Dermis blood vessel endothelial cell (primary cell): ENCODE measurements at places on chromosomes 6 and 20. TPM values are rescaled to one million over a fixed set of nuclear protein-coding genes. Genes with fewer than 3 reads are reported as not detected.

GRCh38 chr6:151242420-151242861, 2.7 kb downstream of the AKAP12 start:
- DNase-seq, result no peak

DNA sequence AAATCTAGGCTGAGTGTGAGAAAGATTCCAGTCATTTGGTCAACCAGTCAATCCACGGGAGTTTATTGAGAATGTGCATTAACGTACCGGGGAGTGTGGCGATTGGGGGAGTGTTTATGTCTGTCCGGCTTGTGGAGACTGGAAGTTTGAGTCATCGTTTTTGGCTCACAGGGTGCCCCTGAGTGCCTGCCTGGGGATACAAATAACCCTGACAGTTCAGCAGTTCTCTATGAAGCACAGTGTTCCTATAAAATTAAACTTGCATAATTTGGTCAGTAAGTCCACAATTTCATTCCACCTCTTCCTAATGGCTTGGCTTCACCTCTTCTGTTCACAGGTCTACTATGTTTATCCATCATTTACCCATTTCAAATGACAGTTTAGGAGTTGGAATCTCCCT, 72.6 kb upstream of the PLEKHG1 start:
- peak; percentile 10 for DNase-seq

DNA sequence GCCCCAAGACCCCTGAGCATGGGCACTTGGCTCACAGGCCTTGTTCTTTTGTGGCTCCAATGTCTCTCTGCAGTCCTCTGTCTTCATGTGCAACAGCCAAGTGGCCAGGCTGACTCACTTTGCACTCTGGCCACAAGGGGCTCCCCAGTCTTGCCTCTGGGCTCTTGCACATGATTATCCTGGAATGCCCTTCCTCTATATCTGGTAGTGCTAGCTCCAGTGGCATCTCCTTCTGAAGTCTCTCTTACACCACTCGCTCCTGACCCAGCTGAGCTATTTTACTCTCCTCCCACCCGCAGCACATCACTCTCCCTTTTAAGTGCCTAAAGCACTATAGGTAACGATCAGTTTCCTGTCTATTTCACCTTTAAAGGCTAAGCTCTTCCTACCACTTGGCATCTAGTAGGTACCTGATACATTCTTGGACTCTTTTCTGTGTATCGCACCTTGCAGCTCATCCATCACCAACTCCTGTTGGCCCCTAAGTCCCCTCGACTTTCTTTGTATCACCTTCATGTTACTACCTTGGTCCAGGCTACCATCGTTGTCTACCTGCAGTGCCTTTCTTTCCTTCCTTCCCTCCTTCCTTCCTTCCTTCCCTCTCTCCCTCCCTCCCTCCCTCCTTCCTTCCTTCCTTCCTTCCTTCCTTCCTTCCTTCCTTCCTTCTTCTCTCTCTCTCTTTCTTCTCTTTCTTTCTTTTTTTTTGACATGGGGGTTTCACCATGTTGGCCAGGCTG, 211.9 kb upstream of the RNF24 start:
- peak; percentile 47 for DNase-seq

- no peak for DNase-seq
Observed at GRCh38 chr6:21202521-21202920, 391.0 kb upstream of the SOX4 start.

- DNase-seq, result peak; percentile 53
Observed at GRCh38 chr6:116461932-116462885, 1.0 kb downstream of the CALHM6 start.

DNA sequence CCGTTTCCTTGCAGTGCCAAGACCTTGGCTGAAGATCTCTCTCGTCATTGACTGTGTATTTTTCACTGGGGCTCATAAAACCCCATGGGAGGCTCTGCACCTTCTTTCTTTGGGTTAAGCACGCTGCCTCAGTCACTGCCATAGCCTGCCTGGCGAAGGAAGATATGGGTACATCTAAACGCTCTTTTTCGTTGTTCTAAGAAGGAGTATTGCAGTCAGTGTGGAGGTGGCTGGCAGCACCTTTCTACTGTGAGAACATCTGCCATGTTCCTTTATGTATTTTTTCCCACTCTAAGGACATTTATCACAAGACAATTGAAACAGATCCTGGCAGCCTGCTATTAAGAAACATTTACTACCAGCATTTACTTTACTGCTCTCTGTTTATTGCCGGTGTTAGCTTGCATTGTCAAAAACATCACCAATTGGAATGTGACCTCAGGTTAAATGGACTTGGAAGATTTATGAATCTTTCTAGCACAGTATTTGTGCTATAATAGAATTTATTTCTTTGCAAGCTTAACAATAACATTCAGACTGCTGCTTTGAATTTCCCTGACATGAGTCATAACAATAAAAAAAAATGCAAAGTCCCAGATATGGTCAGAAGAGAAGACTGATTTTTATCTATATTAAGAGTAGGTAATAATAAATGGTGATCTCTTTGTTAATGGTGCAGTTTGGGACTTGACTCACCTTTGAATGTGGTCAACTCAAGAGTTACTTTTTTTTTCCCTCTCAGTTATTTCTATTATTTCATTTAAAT, 62.2 kb upstream of the CLDN20 start:
- peak; percentile 90 for DNase-seq

DNA sequence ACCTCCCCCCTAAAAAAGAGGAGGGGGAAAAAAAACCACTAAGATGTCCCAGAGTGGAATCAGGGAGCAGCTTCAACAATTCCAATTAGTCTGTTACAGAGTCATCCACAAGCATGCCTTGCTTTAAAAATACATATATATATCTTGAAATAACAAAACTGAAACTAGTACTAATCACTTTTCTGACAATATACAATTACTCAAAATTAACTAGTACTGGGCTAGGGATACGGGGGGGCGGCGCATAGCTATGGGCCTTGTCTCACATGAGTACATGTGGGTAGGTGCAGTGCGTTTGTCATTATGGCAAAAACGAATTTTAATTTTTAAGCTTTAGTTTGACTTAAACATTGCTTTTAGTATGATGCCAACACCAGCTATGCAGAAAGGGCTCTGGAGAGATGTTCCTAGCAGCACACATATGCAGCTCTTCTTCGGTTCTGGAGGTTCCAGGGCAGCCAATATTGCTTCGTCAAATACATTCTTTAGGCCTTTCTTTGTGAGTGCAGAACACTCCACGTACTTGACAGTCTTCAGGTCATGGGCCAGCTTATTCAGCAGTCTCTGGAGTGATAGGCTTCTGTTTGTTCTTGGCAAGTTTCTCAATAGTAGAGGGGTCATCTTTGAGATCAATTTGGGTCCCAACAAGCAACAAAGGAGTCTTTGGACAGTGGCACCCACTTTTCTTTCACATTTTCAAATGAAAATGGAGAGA, 38.8 kb downstream of the ITCH start:
- no peak for DNase-seq

- no peak for DNase-seq
Observed at GRCh38 chr6:148272597-148272996, 70.0 kb upstream of the SASH1 start.

GRCh38 chr20:47654370-47654769, 130.9 kb downstream of the SULF2 start:
- no peak for DNase-seq

- peak; percentile 88 for DNase-seq
Observed at GRCh38 chr20:17557675-17558006, 12.2 kb upstream of the DSTN start.

DNA sequence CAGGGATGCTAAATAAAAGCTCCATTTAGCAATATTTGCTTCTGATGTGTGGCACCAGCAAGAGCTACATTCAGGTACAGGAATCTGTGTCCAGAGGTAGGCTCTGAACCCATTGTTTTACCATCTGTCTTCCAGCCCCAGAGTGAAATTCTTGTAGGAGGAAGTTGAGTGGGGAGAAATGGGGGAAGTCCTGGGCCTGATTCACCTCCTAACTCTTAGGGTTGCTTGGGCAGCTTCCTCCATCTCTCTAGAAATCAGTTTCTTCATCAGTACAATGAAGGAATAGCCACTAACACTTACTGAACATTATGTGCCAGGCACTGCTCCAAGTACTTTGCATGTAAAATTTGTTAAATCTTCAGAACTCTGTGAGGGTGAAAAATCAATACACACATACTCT, 35.1 kb upstream of the TSPYL1 start:
- DNase-seq, result peak; percentile 15

DNA sequence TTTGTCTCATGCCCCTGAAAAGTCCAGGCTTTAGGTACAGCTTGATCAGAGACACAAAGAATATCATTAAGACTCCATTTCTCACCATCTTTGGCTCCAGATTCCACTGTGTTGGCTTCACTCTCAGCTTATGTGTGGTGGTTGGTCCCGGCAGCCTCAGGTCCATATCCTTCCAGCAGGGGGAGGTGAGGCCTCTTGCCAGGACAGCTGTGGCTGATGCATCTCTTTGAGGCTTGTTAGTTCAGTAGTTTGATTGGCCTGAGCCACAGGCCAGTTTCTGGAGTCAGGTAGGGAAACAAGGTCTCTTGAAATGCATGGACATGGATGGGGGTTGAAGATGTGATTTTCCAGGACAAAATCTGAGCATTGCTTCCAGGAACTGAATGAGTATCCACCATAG, 62.4 kb downstream of the JAG1 start:
- peak; percentile 71 for DNase-seq

GRCh38 chr6:25014791-25015560, 79.2 kb upstream of the RIPOR2 start:
- DNase-seq, result peak; percentile 70

- no peak for DNase-seq
Observed at GRCh38 chr20:3067139-3068014, 4.0 kb upstream of the OXT start.

- no peak for DNase-seq
Observed at GRCh38 chr6:101830501-101831031, 437.1 kb downstream of the GRIK2 start.

DNA sequence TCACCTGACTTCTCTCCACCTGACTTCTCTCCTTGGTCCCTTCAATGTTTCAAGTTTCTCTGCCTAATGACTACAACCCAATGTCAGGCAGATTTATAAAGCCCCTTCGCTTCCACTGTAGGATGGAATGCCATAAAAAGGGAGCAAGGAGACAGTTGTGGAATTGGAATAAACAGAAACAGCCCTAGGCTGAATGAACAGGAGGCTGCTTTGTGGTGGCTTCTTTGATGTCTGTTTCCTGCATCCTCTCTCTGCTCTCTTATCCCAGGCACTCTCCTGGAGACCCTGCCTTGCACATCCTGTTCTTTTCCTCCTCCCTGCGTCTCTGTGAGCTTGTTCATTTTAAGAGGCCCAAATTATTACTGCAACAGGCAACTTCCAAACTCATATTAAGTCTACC, 16.9 kb downstream of the MUCL3 start:
- DNase-seq, result no peak

DNA sequence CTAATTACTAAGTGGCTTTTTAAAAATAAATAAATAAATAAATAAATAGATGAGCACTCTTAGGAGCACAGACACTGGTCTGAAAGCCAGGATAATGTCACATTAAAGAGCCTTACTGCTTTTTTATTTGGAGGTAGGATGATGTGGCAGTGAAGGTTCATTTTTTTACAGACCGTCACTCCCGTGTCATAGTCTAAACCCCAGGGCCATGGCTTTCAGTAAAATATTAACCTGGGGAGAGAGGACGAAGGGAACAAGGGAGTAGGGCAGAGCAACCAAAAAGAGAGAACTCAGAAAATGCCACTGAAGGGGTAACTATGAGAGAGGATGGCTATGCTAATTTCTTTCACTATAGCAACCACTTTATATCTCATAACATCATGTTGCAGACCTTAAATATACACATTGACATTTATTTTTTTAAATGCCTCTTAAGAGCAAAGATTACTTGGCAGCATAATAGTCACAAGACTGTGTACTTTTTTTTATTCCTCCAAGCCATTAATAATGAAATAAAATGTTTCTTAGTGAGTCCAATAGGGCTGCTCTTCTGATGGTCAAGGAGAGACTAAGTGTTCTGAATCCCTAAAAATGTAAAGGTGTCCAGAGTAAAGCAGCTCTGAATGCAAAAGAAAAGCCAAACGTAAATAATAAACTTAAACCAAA, 100.9 kb upstream of the SIM1 start:
- no peak for DNase-seq

GRCh38 chr6:130602151-130602770, 224.9 kb upstream of the SMLR1 start:
- peak; percentile 99 for DNase-seq

DNA sequence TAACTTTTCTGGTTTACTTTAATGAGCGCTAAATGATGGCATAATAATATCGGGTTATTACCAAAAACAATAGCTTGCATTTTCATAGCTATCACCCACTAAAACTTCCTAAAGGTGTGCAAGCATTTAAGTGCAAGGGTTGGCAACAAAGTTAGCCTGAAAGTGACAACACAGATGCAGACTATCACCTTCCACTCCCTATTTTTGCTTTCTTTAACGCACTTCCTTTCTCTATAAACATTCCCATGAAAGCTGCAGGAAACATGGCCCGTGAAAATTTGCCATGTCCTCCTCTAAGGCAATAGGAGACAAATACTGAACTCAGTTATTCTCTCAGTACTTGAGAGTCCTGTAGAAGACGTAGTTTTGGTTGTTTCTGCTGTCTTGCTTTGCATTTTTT, 2.7 kb downstream of the MYCT1 start:
- peak; percentile 62 for DNase-seq

DNA sequence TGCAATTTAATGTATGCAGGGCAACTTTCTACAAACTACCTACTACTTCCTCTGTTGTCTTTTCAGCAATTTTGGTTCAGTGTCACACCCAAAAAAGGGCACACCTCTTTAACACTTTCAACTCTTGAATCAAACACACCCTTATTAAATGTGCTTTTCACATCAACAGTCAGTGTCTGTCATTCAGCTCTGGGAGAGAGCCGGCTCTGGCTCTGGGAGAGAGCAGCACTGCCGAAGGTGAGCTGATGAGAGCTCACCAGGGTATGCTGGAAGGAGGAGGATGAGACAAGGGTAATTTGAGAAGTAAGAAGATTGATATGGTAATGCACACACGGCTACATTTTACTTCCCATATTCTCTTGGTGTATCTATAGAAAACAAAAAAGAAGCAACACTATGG, 134.3 kb downstream of the RTN4IP1 start:
- no peak for DNase-seq

GRCh38 chr20:18712882-18713281, 100.7 kb upstream of the SCP2D1 start:
- no peak for DNase-seq

Gene MPC1
- total RNA-seq, result 15.1 and 19.0 TPM in 2 replicates

Gene DDX43
- 1.4 and 1.7 TPM in 2 replicates for total RNA-seq

Gene PAX1
- total RNA-seq, result not detected in 2 replicates

Gene BHLHE23
- not detected in 2 replicates for total RNA-seq

Gene PI3
- not detected in 2 replicates for total RNA-seq

Gene SYCP2
- 1.7 and 3.1 TPM in 2 replicates for total RNA-seq

Gene SRSF12
- under 0.01 and 0.09 TPM in 2 replicates for total RNA-seq

Gene SPATS1
- total RNA-seq, result not detected in 2 replicates

Gene RAB32
- total RNA-seq, result 67.7 and 111 TPM in 2 replicates

Gene BMP7
- total RNA-seq, result not detected in 2 replicates

Gene CCN6
- total RNA-seq, result not detected in 2 replicates
